HFFc6 (cell line): ENCODE measurements at places on chromosomes 7 and 10. TPM values are rescaled to one million over a fixed set of nuclear protein-coding genes. Genes with fewer than 3 reads are reported as not detected.

DNA sequence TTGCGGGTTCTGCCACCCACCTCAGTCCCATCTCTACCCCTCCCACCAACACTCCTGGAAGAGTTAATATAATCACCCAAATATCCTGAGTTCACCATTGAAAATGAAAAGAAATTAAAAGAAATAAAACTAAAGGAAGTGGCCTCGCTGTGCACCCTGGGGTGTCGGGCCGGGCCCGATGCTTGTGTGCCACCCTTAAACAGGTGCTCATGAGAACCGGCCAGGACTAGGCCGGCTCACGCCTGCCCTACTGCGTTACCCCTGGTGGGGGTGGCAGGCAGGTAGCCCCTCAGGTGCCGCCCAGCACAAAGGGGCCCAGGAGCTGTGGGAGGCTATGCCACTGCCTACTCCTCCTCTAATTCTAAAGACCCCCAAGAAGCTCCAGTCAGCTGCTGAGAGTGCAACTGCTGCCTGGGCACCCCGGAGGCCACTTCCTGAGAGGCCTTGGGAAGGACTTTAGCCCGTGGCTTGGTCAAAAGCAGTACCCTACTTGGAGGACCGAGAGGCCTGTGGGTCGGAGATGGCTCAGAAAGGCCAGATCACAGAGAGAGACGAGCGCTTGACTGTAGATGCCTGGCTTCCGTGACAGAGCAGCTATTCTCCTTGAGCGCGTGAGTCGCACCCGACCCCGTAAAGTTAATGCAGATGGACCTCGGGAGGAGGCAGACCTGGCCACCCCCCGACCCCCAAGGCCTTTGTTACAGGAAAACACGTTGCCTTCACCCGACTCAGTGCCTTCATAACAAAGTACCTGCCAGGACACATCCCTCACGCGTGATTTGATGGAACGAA, 51.0 kb upstream of the PPP2R2D start:
- no peak for DNase-seq

- peak; percentile 56 for DNase-seq
Observed at GRCh38 chr10:71927776-71928592, 36.2 kb upstream of the CHST3 start.

The PLAC9 gene
- total RNA-seq: 4.0 to 6.6 TPM (median 6.1 TPM) in 3 replicates

DNA sequence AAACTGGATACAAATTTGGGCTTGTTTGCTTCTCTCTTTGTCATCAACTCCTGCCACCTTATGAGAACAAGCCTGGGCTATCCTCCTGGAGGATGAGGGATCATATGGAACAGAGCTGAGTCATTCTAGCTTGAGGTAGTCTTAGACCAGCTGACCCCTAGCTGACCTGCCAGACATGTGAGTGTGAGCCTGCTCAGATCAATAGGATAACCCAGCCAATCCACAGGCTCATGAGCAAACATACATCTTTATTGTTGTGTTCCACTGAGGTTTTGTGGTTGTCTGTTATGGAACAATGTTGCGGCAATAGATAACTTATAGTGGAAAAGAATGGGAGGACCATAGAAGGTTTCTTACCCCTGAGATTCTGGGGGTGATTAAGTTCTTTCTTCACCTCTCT, 54.5 kb upstream of the FAM180A start:
- no peak for DNase-seq

GRCh38 chr10:89224739-89225443, 17.8 kb upstream of the CH25H start:
- DNase-seq: no peak

DNA sequence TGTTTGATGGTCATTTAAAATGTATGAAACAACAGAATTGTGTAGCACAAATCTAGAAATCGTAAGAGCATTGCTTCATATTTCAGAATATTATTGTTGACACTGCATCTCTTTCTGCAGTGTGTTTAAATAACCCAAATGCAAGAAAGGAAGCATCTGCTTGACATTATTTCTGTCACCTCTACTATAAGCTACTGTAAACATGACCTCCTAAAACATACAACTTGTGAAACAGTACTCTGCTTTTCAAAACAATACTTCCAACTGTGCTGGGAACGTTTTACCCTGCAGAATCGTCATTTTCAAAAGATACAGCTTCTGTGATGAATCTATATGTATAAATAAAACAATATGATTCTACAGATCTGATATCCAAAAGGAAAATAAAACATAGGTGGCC, 82.0 kb downstream of the RNF133 start:
- no peak for DNase-seq

- peak; percentile 40 for DNase-seq
Observed at GRCh38 chr10:102726274-102726673, 11.8 kb downstream of the SFXN2 start.
